ENCODE measurements at places on chromosomes 6 and 20. TPM values are rescaled to one million over a fixed set of nuclear protein-coding genes. Genes with fewer than 3 reads are reported as not detected.

PHACTR3 gene
- total RNA-seq: not detected

TP53TG5 gene
- total RNA-seq: not detected

PRSS16 gene
- not detected for total RNA-seq

SPINT4 gene
- total RNA-seq: not detected

WFDC6 gene
- total RNA-seq: not detected

LINC00237 gene
- total RNA-seq: not detected

GNRH2 gene
- total RNA-seq: 0.21 TPM
